ENCODE measurements at places on chromosomes 11 and 22.

DNA sequence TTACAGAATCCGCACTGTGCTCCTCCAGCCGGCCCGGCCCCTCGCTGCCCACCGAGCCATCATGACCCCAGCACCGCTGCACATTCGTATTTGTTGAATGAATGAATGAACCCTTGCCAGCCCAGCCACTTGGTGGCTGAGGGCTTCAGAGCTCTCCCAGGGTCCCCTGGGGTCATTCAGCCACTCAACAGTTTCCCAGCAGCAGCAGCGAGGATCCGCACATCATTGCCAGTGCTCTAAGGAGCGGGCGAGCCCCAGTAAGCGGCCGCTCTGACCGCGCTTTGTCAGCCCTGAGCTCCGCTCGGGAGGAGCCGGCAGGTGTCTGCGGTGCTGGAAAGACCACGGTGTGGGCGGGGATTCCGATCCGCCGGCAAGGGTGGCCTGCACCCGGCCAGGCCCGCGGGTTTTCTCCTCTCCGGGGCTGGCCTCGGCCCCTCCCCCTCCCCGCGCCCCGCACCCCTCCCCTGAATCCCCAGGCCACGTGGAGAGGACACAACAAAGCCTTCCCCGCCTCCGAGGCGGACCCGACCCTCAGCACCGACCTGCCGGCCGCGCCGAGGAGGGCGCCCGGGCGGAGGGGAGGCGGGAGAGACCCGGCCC, 563 bp downstream of the BID start:
- DNase-seq = peak; percentile 68

DNA sequence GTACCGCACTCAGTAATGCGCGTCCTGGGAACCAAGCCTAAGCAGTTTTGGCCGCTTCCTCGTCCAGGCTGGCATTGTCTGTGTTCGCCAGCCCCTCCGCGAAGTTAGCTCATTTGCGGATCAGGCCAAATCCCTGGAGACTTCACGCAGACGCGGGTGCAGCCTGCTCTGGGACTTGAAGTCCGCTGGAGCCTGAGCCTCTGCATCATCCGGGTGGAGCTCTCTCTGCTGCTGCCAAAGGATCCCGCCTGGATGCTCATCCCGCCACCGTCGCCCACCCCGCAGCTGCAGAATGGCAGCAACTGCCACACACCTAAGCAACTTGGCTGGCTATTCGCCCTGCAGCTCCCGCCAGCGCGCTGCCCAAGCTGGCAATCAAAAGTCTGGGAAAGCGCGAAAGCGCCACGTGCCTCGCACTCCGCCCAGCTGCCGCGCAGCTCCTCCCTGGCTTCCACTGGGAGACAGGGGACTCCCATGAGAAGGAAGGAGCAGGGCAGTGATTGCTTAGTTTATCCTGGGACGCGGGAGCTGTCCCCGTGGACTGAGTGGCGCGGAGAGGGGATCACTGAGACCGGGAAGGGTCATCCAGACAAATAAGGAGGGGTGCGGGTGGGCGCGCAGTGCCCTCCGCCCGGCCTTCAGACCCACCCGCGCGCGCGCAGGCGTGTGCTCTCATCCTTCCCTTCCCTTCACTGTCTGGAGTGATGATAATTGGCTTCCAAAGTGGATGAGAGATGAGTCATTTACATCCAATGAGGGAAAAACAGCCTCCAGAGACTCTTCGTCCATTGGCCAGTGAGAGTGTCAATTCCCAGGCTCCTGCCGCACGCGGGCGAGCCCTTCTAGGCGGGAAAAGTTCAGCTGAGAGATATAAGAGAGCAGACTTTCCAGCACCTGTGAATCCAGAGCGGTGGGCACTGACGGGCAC, 23.2 kb upstream of the GLYATL1B start:
- no peak for DNase-seq

DNA sequence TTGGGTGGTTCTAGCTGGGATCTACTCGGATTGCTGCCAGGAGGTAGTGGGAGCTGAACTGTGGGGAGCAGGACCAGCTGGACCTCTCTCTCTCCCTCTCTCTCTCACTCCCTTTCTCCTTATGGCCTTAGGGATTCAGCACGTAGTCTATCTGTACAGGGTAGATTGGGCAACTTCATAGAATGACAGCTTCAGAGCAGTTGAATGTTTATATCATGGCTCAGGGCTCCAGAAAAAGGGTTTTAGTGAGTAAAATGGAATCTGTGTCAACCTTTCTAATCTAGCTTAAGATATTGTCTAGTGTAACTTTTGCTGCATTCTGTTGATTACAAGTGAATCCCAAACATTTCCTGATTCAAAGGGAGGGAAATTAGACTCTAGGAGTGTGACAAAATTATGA, 127.7 kb upstream of the PDGFD start:
- no peak for DNase-seq

GRCh38 chr11:117986981-117987574, 884 bp downstream of the IL10RA start:
- peak; percentile 69 for DNase-seq

DNA sequence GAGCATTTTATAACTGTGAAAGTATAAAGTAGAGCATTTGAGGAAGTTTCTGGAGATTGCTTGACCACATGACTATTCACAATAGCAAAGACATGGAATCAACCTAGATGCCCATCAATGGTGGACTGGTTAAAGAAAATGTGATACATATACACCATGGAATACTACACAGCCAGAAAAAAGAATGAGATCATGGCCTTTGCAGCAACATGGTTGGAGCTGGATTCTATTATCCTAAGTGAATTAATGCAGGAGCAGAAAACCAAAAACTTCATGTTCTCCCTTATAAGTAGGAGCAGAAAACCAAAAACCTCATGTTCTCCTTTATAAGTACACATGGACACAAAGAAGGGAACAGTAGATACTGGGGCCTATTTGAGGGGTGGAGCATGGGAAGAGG, 30.3 kb downstream of the UVRAG start:
- DNase-seq = no peak

- DNase-seq = no peak
Observed at GRCh38 chr11:35864131-35864530, 79.7 kb upstream of the LDLRAD3 start.

- no peak for DNase-seq
Observed at GRCh38 chr11:114362326-114362725, 38.0 kb downstream of the C11orf71 start.

GRCh38 chr22:37054600-37055365, 3.2 kb downstream of the KCTD17 start:
- DNase-seq = no peak

- no peak for DNase-seq
Observed at GRCh38 chr22:50009765-50010675, 2.5 kb downstream of the IL17REL start.

DNA sequence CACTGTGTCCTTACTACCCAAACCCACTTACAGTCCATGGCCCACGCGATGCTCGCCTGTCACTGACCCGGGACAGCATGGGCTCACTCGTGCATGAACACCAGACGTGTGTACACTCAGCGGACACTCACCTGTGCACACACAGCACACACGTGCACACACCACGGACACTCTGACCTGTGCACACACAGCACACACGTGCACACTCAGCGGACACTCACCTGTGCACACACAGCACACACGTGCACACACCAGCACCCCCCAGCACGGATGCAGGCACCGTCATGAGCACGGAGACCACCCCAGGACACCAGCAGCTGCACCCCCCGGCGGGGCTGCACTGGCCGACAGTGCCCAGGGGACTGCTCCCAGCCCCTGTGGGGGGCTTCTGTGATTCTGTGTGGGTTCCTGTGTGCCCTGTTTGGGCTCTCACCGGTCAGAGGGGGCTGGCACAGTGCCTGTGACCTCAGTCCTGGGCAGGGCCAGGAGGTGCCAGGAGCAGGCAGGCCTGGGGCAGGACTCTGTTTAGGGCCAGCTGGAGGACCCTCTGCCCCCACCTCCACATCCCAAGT, 20.2 kb downstream of the CRELD2 start:
- no peak for DNase-seq

DNA sequence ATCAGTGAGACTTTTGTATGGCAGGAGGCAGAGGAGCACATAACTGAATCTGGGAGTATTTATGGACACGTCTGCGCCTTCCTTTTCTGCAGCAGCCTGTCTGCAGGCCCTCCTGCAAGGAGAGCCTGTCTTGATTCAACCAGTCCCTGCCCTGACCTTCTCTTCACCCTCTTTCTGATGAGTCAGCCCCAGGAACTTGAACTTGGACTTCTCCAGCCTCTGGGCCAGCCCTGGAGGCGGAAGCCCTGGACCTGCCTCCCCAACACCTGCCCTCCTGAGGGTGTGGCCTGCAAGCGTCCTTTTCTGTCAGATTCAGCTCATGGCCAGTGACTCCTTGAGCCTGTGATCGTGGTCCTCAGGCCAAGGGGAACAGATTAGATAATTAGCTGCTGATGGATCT, 20.0 kb downstream of the DAGLA start:
- peak; percentile 60 for DNase-seq

DNA sequence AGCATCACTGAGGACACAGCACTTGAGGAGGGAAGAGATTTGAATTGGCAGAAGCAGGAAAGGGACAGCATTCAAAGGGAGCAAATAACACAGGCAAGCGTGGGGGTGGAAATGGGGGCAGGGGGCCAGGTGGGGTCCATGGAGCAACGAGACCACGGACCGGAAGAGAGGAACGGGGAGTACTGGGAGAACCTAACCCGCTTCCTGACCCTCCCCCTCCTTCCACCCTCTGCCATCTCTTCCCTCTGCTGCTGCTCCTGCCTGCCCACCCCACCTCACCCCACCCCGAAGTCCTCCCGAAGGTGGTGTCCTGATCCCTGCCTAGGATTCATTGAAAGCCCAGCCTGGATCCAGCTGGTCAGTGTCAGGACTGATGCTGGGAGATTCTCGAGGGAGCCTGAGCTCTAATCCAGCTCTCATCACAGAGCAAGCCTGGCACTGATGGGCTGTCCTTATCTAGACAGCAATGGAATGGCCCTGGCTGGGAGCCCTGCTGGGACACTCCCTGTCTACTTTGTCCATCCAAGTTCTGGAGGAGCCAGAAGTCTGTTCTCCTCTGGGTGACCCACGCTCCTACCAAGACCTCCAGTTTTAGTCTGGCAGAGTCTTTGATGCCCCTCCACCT, 105.0 kb downstream of the TRIM29 start:
- no peak for DNase-seq

GRCh38 chr11:19664886-19665548, 47.6 kb upstream of the NAV2 start:
- no peak for DNase-seq

DNA sequence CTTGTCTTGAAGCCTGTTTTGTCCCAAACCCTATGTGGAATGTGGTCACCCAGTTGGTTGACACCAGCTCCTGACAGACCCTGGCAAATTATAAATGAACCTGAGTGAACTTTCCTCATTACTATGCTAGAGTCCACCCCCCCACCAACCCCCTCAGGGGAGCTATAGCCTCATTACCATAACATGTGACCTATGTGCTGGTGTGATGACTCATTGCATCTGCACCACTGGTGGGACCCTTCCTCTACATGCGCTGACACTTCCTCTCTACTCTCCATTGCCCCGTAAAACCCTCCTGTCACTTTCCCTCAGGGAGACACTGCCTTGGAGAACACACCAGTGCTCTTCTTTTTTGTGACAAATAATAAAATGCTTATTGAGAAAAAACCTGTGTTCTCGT, 105.0 kb upstream of the SESN3 start:
- DNase-seq = peak; percentile 32

DNA sequence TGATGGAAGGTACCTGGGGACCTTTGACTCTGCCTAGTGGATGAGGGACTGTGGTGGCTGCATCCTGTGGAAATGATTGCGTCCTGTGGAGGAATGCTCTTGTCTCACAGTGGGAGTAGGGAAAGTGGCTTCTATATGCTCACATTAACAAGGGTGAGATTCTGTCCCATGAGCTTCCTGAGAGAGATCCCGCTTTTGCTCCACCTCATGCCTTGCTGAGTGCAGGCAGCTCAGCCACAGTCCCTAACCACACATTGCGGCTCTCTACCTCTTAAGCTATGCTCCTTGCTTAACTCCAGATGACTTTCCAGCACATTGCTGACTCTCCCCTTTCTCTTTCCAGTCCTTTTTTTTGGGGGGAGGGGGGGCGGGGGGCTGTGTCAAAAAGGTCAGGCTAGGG, 45.0 kb downstream of the TEAD1 start:
- DNase-seq = no peak

GRCh38 chr22:19846620-19847344, 7.9 kb downstream of the GNB1L start:
- no peak for DNase-seq

GRCh38 chr11:17905477-17905876, 107.4 kb downstream of the SERGEF start:
- no peak for DNase-seq

GRCh38 chr11:95711162-95711944, 78.2 kb downstream of the FAM76B start:
- no peak for DNase-seq

DNA sequence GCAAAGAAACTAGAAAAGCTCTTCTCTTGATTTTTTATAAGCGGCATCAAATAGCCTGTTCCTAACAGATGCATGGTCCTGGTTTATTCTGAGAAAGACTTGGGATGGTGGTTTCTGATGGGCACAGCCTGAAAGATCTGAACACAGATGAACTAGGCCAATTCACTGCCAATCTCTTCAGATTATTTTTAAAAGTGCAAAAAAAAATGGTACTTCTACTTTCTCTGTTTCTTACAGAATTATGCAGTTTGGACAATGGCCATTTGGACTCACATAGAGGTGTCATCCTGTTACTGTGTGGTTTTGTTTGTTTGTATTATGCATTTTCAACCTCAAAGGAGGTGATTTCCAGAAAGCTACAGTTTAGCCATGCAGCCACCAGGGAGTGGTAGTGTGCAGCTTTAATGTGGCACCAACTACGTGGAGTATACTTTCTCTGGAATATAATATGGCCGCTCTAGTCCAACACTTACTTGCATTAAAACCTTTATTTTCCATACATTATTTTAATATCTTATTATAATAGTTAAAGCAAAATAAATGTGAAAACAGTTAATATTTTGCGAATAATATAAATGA, 469.8 kb upstream of the KIRREL3 start:
- DNase-seq = no peak

GRCh38 chr11:72642884-72643522, 31.2 kb downstream of the PDE2A start:
- DNase-seq = peak; percentile 58

GRCh38 chr11:128399251-128400121, 187.9 kb downstream of the ETS1 start:
- no peak for DNase-seq

GRCh38 chr11:14396273-14396672, 37.3 kb upstream of the RRAS2 start:
- DNase-seq = no peak

- no peak for DNase-seq
Observed at GRCh38 chr22:39290724-39291161, 28.7 kb downstream of the RPL3 start.

Measured in CD4-positive, alpha-beta T cell treated with Interleukin-15 for 1 hour (primary cell).